Stimulated activated CD4-positive, alpha-beta T cell treated with anti-CD3 and anti-CD28 coated beads, Interleukin-2, amount 100 ng/mL, for 24 hours (primary cell): ENCODE measurements at places on chromosomes 5 and 9.

DNA sequence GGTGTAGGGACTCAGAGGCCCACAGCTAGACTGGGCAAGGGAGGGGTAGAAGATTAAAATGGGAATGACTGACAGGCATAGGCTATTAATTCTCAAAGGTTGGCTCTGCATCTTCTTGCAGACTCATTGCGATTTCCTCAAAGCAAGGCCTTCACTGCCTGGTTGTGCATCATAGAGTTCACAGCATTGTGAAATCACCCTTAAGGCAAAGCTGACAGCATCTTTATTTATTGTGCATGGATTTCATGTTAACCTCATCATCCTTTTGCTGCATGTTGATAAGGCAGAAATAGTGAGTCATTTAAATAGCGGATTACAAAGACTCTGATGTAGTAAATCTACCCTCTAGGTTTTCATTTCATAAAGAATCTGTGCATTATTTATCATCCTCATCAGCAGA is 13.6 kb upstream of the PALM2AKAP2 start:
- no peak for DNase-seq

GRCh38 chr9:8838136-8838535 is 1038.6 kb upstream of the DMAC1 start:
- no peak for DNase-seq

DNA sequence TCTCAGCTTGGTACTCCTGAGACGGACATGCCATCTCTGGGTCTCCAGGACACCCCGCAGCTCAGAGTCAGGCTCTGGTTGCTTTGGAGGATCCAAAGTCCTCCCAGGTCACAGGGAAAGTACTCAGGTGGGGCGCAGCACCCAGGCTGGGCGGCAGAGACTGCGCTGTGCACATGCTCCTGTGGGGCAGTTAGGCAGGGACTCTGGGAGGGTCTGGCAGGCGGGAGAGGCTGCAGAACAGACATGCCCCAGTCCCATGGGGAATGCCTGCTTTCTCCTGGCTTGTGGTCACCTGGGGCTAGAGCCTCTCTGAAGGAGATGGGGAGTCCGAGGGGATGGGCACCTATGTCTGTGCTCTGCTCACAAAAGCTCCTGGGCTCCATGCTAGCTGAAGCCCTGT is 45.3 kb upstream of the ITGA2 start:
- DNase-seq: no peak

DNA sequence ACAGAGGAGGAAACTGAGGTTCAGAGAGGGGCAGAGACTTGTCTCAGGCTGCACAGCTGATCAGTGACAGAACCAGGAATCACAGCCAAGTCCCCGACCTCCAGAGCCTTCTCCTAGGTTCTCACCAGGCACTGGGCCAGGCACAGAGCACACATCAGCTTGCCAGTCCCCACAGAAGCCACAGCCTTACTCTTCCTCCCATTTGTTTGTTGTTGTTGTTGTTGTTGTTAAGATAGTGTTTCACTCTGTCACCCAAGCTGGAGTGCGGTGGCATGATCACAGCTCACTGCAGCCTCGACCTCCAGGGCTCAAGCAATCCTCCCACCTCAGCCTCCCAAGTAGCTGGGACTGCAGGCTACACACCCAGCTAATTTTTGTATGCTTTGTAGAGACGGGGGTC is 41.4 kb downstream of the NAIF1 start:
- no peak for DNase-seq

DNA sequence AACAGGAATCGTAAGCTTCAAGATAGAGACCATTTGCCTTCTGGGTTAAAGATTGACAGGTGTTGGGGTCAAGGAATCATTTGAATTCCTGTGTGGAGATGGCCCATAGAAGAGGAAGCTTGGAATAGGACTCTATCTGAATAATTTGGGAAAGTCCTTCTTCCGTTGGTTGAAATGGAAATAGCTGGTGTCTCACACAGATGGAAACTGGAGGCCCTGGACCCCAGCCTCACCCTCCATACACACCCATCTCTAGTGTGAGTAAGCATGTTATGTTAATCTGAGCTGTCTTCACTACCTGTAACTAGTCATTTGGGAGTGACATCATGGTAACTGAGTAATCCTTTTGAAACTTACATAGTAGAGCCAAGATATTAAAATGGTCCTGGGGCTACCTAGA is 184.4 kb downstream of the CD180 start:
- DNase-seq: peak; percentile 22

DNA sequence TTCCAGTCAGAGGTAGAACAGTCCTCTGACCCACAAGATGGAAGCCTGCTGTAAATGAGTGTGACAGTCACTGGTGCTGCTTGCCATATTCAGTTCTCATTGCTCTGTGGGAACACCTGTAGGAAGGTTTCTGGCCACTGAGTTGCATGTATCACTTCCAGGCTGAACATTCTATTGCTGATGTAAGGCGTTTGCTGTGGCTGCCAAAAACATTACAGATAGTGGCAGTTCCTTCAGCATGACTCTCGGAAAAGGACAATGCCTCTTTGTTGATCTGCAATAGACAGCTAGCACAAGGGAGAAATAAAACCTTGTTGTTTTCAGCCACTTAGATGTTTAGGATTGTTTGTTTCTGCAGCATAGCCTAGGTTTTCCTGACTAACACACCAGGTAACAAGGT is 217.2 kb downstream of the AGTPBP1 start:
- no peak for DNase-seq

- no peak for DNase-seq
Measured at GRCh38 chr5:50606179-50606578, 60.3 kb upstream of the PARP8 start.

DNA sequence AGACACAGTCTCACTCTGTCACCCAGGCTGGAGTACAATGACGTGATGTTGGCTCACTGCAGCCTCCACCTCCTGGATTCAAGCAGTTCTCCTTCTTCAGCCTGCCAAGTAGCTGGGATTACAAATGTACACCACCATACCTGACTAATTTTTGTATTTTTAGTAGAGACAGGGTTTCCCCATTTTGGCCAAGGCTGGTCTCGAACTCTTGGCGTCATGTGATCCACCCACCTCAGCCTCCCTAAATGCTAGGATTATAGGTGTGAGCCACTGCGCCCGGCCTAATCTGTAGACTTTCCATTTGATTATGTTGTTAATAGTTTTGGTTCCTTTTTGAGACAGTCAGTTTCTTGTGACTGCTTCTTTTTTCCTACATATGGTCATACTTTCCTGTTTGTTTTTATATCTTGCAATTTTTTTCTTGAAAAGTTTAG is 31.0 kb downstream of the MTREX start:
- peak; percentile 70 for DNase-seq

DNA sequence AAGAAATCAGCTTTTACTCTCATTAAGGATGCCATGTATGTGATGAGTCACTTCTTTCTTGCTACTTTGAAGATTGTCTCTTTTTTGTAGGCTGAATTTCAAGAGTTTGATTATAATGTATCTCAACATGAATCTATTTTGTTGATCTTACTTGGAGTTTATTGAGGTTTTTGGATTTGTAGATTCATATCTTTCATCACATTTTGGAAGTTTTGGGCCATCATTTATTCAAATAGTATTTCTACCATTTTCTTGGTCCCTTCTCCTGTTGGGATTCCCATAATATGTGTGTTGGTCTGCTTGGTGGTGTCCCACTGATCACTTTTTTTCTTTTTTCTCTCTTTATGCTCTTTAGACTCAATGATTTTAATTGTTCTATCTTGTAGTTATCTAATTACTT is 116.3 kb downstream of the CNTLN start:
- DNase-seq: no peak

DNA sequence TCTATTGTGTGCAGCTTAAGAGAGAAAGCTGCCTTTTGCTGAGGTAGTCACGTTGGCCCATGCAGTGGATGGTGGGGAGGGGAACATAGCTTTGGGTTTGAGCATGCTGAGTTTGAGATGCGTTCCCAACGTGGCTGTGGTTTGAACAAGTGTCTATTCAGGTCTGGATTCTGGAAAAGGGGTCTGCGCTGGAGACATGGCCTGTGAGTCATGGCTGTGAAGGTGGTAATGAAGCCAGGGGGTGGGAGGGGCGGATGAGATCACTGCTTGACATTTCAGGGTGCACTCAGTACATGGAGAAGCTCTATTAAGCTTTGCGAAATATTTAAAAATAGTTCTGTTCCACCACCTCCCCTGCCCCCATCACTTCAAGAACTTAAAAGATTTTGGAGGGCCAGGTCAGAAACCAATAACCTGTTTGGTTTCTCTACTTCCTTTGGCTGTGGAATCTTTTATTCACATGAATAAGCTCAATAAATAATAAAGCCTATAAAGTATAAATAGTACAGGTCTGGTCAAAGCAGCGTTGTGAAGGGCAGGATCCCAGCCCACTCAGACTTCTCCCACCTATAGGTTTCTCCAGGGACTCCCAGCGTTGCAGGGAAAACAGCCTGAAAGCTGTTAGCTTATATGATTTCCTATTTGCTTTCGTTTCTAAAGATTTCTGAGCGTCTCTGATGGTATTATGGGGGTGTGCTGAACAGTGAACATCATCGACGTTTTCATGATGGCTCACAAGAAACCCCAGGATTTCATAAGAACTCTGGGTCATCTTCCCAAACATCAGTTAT is 189.9 kb downstream of the NSG2 start:
- no peak for DNase-seq

- no peak for DNase-seq
Measured at GRCh38 chr9:7828334-7828733, 28.8 kb upstream of the DMAC1 start.

DNA sequence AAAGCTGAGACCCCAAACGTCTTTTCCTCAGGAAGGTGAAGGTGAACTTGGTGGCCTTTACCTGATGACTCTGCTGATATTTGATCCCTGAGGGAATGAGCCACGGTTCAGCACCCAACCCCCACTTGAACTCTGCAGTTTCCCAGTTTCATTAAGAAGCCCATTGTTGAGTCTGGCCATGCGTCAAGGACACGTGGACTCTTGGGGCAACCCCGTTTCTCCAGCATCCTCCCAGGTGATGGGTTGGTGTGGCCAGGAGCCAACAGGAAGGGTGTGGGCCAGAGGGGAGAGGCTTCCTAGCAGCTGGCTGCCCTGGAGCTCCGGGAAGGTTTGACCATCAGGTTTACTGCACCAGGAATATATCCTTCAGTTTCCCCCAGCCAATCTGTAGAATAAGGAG is 59.5 kb upstream of the GNE start:
- DNase-seq: no peak

DNA sequence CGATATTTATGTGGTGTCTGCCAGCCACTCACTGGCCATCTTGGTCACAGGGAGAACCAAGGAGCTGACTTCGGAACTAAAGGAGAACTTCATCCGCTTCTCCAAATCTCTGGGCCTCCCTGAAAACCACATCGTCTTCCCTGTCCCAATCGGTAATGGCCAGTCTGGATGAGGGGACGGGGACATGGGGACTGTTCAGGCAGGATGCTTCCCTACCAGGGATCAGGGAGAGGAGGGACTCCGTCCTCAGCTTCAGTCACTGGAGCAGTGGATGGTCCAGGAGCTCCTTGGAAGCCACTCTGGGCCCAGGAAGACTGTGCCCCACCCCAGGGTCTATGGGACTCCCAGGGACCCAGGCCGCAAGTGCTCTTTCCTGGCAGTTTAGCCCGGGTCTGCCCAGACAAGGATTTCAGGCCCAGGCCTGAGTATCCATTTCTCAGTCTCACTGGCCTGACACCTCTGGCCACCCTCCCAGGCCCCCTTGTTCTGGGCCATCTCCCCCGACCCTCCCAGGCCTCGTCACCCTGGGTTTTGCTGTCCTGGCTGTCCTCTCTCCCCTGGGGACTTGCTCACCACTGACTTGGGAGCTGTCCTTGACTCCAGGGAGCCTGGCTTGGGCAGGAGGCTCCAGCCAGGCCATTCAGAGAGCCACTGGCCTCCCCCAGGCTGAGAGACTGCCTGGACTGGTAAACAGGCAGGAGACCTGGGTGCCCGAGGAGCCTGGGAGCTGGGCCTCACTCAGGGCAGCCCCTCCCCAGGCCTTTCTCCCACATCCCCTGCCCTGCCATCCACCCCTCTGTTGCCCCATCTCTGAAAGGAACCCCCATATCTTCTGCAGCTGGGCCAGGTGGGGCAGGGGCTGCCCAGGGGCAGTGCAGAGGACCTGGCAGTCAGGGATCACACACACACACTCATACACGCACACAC is 3.1 kb downstream of the LCN2 start:
- no peak for DNase-seq

DNA sequence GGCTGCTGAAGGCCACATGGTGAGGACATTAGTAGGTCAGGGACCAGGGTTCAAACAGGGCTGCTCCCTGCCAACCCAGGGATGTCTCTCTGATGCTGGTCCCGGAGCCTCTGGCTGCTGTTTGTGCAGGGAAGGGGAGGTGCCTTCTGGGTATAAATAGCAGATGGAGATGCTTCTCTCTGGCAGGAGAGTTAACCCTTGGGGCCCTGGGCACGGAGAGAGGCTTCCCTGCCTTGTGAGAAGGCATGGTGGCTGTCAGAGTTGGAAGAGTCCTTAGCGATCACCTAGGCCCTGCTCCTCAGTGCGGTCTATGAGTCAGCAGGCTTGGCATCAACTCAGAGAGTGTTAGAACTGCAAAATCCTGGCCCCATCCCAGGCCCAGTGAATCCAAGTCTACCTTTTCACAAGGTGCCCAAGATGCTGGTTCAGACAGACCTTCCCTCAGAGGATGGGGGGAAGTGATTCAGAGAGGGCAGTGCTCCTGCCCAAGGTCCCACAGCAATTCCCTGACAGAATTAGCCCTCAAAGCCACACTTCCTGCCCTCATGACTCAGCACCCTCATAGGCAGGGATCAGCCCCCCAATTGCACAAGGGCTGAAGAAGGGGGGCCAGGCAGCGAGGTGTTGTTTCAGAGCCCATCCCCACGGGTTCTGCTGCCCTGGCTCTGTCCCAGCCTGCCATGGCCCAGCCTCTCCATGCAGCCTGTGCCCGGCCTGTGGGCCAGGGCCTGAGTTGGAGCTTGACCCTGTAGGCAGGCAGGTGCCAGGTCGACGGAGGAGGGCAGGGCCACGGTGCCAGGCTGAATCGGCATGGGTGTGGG is 25.6 kb downstream of the CAMK2A start:
- DNase-seq: no peak

GRCh38 chr9:133686642-133687575 is 50.7 kb downstream of the DBH start:
- DNase-seq: no peak

DNA sequence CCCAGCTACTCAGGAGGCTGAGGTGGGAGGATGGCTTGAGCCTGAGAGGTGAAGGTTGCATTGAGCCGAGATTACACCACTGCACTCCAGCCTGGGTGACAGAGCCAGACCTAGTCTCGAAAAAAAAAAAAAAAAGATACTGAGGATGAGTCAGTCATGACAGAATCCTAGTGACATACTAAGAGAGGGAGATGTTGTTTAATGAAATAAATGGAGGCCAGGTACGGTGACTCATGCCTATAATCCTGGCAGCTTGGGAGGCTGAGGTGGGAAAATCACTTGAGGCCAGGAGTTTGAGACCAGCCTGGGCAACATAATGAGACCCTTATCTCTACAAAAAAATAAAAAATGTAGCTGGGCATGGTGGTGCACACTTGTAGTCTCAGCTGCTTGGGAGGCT is 107.2 kb downstream of the ZFAND5 start:
- no peak for DNase-seq

GRCh38 chr5:14243766-14244165 is 100.6 kb downstream of the TRIO start:
- DNase-seq: no peak

- no peak for DNase-seq
Measured at GRCh38 chr5:168244838-168245559, 46.4 kb upstream of the WWC1 start.
